HCT116 (cell line): ENCODE measurements at places on chromosomes 3 and 15.

GRCh38 chr3:71124048-71124447 is 459.5 kb downstream of the FOXP1 start:
- no peak for DNase-seq

GRCh38 chr3:14290631-14291385 is 111.6 kb upstream of the SLC6A6 start:
- DNase-seq = no peak

- DNase-seq = no peak
Observed at GRCh38 chr3:41317718-41318117, 118.4 kb downstream of the CTNNB1 start.

DNA sequence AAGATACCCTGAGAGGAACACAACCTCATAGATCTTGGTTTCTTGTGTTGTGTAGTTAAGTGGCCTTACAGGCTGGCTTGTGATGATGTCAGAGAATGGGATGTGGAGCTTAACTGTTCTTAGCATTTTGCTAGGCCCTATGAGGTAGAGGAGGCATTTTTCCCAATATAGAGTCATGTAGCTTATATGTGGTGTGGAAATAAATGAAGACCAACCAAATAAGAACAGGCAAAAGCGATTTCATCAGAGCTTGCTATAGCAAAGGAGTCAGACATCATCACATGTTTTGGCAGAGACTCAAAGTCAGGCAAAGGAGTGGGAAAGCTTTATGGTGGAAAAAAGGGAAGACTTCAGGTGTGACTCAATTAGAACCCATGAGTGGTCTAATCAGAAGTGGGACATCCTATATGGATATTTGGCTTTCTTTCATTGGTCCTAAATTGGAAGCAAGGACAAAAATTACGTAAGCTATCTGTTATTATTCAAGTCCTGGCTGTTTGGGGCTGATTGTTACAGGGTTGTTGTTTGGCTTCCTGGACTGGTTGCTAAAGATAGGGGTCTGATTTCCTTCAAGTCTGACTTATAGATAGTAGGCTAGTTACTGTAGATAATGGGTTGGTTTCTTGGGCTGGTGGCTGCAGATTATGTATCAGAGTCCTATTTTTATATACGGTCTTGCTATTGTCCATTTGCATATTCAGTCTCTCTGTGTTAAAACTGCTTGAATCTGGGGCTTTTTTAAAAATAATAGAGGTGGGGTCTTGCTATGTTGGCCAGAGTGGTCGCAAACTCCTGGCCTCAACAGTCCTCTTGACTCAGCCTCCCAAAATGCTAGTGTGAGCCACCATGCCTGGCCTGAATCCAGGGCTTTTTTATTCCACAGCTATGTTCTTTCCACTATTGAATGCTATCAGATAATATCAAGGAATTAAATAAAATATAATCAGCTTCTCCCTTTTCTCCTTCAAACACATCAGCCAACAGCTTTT is 30.3 kb upstream of the SETD2 start:
- DNase-seq = no peak

DNA sequence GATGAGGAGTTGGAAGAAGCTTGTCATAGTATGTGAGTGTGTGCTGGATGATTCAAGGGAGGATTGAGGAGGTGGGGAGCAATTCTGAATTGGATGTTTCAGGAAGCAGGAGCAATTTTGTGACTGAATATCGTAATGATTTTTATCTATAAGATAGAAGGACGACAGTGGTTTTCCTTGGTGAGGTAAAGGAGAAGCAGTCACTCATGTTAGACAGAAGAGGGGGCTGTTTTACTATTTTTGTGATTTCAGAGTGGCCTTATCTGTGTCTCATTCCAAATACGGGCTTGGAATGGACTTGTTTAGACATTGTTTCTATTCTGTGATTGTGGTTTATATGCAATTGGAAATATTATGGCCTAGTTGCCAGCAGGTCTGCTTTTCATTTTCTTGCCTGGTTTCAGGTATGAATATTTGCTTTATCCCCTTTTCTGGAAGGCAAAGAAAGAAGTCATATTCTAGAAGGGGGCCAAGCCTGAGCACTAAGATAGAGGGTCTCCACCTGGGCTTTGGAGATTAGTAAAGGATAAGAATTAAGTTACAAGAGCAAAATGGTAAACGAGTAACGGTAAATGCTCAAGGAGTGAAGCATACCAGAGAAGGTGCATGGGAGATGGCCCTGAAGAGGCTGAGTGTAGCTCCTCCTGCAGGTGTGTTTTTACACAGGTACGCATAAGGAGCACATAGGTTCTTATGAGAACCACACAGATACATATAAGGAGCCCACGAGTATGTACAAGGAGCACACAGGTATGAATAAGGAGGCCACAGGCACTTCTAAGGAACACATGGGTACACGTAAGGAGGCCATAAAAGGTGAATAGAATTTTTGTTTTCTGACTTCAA is 124.6 kb upstream of the KCNAB1 start:
- DNase-seq = peak; percentile 54

GRCh38 chr3:52250122-52250521 is 4.6 kb downstream of the PPM1M start:
- DNase-seq = no peak

- peak; percentile 87 for DNase-seq
Observed at GRCh38 chr3:150371741-150372254, 36.3 kb upstream of the TSC22D2 start.

DNA sequence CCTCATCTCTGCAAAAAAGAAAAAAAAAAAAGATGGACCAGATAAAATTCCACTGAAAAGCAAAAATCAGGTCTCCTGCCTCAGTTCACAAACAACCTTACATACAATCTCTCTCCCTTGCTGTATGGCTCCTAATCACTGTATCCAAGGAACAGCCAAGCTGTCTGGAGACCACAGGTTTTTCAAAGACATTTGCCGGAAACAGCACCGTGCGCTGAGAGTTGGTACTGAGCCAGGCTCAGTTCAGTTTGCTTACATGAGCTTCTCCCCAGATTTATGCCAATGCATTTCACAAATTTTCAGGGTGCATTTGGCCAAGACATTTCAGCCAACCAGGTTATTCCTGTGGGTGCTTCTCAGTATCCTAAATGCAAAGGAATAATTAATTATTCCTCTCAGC is 4.1 kb downstream of the ACP3 start:
- no peak for DNase-seq

DNA sequence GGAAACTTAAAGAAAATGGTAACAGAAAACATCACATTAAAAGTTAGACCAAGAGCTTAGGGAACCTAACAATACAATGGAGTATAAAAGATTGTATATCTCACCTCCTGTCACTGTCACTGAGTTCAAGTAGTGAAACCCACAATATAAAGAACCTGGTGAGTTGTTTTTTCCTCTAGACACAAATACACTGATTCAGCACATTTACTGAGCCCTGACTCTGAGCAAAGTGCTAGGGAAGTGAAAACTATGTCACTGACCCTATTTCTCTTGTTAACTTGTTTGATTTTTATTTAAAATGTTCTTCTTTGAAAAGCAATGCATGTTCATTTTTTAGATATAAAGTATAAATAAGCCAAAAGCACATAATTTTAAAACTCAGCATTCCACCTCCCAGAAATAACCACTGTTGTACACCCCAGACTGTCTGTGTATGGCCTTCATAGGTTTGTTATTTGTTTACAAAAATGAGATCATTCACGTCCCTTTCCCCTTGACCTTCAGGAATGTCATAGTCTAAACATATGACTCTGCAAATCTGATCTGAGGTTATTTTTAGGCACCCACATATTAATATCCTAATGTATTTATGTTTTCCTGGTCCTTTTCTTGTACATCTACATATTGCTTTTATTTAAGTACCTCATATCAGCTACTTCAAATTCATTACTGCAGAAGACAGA is 69.2 kb upstream of the CSTA start:
- DNase-seq = no peak

GRCh38 chr3:133426721-133427120 is 26.9 kb downstream of the BFSP2 start:
- DNase-seq = no peak

- DNase-seq = no peak
Observed at GRCh38 chr3:80018375-80018774, 250.6 kb upstream of the ROBO1 start.

DNA sequence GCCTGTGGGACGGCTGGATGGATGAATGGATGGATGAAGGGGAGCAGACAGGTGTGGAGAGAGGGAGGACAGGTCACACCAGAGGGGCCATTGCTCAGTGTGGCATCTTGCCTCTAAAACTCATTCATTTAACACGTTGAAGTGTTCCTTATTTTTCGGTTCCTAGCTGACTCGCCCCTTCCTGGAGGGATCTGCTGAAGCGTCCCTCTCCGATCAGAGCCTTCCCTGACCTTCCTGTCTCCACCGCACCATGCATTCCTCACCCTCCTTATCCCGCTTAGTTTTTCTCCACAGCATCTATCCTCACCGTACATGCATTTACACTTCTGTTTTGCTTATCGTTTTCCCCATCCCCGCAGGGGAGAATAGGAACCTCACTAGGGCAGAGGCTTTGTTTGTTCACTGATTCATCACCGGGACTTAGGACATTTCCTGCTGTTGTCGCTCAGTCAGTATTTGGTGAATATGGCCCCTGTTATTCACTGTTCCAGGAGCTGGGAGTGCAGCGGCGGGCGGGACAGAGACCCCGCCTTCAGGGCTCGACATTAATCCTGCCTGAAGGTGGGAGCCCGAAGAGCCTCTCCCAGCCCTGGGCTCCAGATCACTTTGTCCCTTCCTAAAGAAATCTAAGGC is 32.0 kb downstream of the FOXL2 start:
- no peak for DNase-seq

DNA sequence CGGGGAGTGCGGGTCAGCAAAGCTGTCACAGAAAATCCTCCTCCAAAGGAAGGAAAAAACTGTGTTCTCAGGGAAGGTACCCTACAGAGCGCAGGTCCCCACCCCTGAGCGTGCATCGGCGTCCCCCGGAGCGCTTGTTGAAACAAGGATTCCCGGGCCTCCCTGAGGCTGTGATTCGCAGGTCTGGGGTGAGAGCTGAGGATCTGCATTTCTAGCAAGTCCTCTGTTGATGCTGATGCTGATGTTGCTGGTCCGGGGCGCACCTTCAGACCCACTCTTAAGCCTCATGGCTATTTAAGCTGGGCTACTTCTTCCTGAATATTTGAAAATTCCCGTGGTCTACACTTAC is 226.2 kb upstream of the IGF1R start:
- no peak for DNase-seq

DNA sequence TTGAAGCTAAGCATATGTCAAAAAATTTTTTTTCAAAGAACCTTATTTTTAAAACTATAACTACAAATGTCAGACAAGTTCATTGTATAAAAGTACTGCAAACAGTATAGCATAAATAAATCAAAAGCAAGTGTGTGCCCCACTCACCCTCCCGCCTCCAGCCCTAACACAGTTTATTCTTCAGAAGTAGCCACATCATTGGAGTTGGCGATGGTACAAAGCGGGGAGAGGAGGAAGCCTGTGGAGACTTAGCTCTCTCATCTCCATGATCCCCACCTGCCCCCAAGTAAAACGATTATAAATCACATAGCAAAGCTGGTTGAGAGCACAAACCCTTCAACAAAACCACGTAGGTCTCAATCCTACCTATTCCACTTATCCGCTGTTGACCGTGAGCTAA is 33.6 kb downstream of the FOXP1 start:
- DNase-seq = no peak

- DNase-seq = no peak
Observed at GRCh38 chr15:73786538-73786937, 33.4 kb upstream of the INSYN1 start.

DNA sequence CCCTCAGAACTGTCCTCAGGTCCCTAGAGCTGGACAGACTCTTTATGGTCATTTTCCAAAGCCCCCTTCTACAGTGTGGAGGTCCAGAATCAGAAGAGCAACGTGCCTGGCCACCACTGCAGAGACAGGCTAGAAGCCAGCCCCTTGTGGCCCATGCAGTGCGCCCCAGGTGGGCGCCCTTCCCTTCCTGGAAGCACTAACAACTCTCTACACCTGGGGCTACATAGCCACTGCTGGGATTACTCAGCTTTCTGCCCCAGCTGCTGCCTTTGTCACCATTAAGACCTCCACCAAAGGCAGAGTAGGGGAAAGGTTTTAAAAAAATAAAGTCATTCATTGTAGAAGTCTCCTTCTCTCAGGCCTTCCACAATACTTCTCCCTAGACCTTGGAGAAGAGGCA is 2.3 kb downstream of the RASGRP1 start:
- DNase-seq = no peak

GRCh38 chr3:126995926-126996512 is 13.1 kb downstream of the PLXNA1 start:
- DNase-seq = no peak

DNA sequence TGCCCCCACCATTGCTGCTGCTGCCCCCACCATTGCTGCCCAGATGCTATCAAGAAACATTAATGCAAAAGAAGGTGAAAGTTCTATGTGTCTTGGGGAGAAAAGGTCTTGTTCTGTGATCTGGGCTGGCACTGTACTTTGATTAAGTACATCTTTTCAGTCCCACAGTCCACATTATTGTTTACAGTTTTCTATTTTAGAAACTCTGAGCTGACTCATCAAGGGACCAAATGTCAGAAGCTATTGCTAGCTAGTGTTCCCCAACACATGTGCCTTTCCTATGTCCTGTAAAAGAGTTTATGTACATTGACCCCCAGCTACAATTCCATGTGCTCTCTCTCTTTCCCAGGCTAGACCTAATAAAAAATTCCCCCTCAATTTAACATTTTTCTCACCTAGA is 264.7 kb upstream of the NECTIN3 start:
- DNase-seq = no peak

DNA sequence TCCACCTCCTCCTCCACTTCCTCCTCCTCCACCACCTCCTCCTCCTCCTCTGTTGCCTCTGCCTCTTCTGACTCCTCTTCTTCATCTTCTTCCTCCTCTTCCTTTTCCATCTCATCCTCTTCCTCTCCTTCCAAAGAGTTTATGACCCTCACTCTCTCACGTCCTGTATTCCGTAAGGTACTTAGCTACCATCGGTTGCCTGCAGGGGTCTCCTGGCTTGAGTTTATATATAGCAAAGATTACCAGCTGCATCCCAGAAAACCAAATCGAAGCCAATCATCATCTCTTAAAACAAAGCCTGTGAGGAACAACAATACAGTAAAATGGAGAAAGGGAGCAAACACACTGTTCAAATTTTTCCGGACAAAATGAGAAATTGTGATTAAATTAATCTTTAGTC is 317.4 kb downstream of the C3orf38 start:
- no peak for DNase-seq

- no peak for DNase-seq
Observed at GRCh38 chr3:133890972-133891644, 4.6 kb downstream of the RAB6B start.

DNA sequence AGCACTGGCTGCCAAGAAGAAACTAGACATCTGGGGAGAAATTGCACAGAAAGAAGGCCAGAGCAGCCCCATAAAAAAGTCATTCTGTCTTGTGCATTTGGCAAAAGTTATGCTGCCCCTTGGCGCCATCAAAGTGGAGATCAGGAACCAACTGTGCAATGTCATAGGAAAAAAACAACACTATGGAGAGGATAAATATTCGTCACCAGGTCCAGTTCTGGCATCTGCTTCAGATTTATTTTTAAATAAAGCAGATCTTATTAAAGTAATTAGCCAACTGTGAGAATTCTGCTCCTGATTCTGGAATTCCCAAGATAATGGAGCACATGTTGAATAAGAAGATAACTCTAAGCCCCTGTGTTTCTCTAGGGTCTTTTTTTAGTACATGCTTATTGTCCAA is 500.0 kb upstream of the IL12A start:
- no peak for DNase-seq

- no peak for DNase-seq
Observed at GRCh38 chr3:181880331-181880730, 168.6 kb downstream of the SOX2 start.
